Mammary epithelial cell (primary cell): ENCODE measurements at places on chromosomes 3 and 15. TPM values are rescaled to one million over a fixed set of nuclear protein-coding genes. Genes with fewer than 3 reads are reported as not detected.
A peak's percentile ranks its signal among the peaks of the same experiment; 100 is the strongest.

GRCh38 chr3:8709801-8710507 is 23.6 kb upstream of the CAV3 start:
- DNase-seq: no peak

DNA sequence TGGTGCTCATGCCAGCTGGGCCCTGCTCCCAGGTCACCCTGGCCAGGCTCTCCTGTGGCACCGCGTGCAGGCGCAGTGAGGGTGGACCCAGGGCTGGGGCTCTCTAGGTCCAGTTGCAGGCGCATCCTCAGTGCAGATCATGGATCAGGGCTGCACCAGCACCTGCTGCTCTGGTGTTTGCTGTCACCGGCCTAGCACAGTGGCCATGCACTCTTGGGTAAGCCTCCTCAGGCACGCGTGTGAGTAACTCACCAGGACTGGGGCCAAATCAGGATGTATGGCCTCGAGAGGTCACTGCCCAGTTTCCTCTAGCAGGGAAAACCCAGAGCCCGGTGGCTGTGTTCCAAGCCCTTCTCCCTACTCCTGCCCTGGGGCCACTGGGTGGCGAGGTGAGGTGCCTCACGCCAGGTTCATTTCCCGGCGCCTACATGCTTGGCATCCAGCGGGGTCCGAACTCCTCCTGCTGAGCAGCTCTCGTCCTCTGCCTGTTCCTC is 45.5 kb upstream of the SLC41A3 start:
- peak; percentile 56 for DNase-seq

GRCh38 chr15:94238539-94239118 is 7.3 kb downstream of the MCTP2 start:
- DNase-seq: no peak

- peak; percentile 28 for DNase-seq
These were observed 73.7 kb downstream of the TM2D3 start for GRCh38 chr15:101578443-101578894.

- DNase-seq: no peak
These were observed 326.4 kb upstream of the SATB1 start for GRCh38 chr3:18751514-18751913.

ZDHHC23 gene
- polyA plus RNA-seq: 1.5 TPM

CLDN16 gene
- 0.08 TPM for polyA plus RNA-seq

TF gene
- polyA plus RNA-seq: 0.08 TPM
